Astrocyte (in vitro differentiated cells and primary cell): ENCODE measurements at places on chromosomes 6 and 20. TPM values are rescaled to one million over a fixed set of nuclear protein-coding genes. Genes with fewer than 3 reads are reported as not detected.

Gene ACTR5
- total RNA-seq = 3.7 and 4.0 TPM in 2 replicates

Gene ACTL10
- total RNA-seq = 1.1 and 1.4 TPM in 2 replicates

Gene UNC93A
- not detected in 2 replicates for total RNA-seq

Gene BFSP1
- 3.7 and 4.2 TPM in 2 replicates for total RNA-seq

Gene RRAGD
- total RNA-seq = 3.8 and 5.2 TPM in 2 replicates

Gene RBM38
- total RNA-seq = 33.8 and 43.5 TPM in 2 replicates

Gene THEMIS
- 0.07 TPM in 1 of 2 replicates, not detected in the other for total RNA-seq

Gene PPP1R3G
- 0.39 and 0.70 TPM in 2 replicates for total RNA-seq

Gene RNF5
- 59.0 and 60.0 TPM in 2 replicates for total RNA-seq
